Osteoblast (primary cell): ENCODE measurements at places on chromosomes 1 and 21.
A peak's percentile ranks its signal among the peaks of the same experiment; 100 is the strongest.

DNA sequence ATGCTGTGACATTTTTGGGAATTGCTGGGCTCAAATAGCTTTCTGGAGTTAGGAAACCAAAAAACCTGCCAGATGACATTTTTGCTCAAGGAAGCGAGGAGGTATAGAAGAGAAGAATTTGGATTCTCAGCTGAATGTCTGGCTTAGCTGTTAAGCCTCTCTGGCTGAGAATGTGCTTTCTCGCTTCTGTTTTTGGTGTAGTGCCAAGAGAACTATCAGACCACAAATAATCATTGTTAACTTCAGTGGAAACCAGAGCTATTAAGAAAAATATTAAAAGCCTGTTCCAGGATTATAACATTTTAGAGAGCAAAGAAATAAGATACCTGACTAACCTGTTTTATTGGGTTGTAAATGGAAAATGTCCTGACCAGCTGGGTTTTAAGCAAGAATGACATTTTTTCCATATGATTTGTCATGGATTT is 39.5 kb upstream of the DIPK1A start:
- DNase-seq, result no peak

DNA sequence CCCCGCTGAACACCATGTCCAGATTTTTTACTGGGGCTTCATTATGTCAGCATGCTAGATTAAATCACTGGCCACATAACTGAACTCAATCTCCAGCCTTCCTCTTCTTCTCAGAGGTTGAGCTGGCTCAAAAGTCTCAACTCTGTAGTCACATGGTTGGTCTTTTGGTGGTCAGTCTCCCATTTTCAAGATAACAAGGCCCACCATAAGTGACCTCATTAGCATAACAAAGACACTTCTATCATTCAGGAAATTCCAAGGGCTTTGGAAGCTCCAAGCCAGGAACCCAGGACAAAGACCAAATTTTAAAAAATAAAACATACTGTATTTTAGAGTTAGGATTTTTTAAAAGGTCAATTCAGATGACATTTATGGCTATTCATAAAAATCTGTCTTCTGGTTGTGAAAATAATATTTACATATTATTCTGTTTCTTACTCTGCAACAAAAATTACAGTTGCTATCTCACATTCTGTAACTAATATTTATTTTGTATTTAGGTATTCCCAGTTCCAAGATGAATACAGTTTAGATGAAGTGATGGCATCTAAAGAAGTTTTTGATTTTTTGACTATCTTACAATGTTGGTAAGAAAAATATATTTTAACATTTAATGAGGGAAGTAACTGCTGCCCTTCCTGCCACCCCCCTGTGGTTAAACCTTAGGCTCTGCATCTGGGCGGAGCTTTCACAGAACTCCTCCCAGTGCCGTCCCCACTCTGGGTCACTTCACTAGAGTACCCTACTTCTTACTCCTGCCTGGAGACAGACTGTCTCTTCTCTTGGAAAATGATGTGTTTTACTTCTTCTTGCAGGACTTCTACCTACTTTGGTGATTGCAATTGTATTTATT is 49.3 kb downstream of the SCP2 start:
- no peak for DNase-seq

GRCh38 chr1:1973716-1974642 is 29.6 kb downstream of the CFAP74 start:
- no peak for DNase-seq

GRCh38 chr21:43286196-43286595 is 117.4 kb downstream of the CRYAA start:
- DNase-seq, result no peak

DNA sequence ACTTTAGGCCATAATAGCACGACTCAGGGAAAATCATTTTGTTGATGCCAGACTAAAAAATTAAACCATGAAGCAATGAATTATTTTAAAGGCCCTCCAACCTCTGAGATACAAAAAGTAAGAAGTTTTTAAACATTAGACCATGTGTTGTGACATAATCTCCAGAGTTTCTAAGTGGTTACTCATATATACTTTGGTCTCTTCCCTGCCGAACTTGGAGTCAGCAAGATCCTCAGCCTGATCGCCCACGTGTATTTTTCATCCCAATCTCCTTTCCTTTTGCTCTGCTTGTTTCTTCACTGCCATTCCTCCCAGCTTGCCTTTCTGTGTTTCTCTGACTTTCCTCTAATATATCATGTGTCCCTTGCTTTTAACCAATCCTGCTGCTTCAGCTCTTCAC is 3.8 kb downstream of the ARV1 start:
- DNase-seq, result peak; percentile 62

DNA sequence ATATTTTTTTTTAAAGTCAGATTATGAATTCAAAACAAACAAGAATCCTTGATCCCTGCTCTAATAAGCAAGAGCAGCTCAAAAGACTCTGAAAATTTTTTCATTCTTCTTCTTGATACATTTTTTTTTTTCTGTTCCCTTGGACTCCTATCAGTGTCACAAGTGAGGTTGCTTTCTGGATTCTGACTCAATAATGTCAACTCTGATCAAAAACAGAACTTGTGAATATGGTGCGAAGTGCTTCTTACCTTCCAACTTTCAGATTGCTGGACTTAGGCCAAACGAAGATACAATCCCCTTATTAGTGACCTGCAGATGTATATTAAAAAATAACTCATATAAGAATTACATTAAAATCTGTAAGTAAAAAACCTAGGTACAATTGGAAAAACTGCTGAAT is 136.1 kb downstream of the GPATCH2 start:
- DNase-seq, result no peak

- DNase-seq, result no peak
These were observed 15.0 kb upstream of the VAMP4 start for GRCh38 chr1:171756856-171757255.

- no peak for DNase-seq
These were observed 283.9 kb downstream of the KCNT2 start for GRCh38 chr1:196324345-196324744.

- DNase-seq, result no peak
These were observed 17.6 kb downstream of the TNNT2 start for GRCh38 chr1:201359873-201360210.

DNA sequence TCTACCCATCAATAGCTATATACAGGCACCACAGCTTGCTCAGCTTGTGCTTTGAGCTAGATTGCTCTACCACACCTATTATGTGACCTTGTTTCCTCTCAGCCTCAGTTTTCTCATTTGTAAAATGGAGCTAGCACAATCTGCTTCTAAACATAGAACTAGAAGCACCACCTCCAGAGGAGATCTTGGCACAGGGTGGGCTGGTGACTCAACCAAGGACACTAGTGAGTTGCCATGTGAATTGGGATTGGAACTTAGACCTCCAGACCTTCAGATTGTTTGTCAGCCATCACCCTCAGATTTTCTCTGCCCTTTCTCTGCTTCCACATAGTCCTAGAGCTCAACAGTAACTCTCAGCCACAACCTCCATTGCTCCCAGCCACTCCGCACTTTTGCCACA is 3.0 kb upstream of the MACO1 start:
- DNase-seq, result no peak

DNA sequence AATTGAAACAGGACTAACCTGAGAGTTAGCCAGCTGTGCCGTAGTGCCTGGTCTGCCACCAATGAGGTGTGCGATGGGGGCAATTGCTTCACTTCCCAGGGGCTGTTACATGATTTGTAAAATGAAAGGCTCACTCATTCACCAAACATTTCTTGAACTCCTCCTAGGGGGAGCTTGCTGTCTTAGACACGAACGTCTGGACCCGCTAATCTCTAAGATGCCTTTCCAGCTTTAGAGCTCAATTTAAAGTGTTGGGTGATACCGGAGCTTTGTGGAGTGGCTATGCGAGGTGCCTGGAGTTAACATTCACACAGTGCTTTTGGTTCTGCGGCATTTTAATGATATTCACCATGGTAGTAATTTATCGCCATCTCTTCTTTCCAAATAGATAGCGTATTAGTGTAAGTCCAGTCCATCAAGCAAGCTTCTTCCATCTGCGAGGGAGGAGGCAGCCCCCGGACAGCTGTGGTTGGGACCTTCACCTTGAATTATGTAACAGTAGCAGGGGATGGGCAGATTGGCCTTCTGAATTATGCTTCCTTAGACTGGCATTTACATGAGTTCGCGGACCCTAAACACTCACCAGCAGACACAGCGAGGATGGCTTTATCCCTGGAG is 179.9 kb downstream of the ADSS2 start:
- DNase-seq, result no peak

- DNase-seq, result no peak
These were observed 5.6 kb downstream of the SLC5A9 start for GRCh38 chr1:48228156-48228555.

DNA sequence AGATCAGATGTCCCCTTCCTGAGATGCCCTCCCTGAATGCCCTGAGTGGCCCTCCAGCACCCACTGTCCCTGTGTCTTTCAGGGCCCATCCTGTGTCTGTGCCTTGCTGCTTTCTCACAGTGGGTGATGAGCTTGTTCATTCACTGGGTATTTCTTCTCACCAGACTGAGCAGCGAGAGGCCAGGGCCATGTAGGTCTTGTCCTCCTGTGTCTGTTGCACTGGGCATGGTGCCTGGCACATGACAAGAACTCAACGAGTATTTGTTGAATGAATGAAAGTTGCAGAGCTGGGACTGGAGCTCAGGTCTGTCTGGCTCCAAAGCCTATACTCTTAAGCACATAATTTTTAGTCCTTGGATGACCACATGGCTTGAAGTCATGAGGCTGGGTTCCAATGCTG is 93.8 kb downstream of the PTPRU start:
- DNase-seq, result no peak

DNA sequence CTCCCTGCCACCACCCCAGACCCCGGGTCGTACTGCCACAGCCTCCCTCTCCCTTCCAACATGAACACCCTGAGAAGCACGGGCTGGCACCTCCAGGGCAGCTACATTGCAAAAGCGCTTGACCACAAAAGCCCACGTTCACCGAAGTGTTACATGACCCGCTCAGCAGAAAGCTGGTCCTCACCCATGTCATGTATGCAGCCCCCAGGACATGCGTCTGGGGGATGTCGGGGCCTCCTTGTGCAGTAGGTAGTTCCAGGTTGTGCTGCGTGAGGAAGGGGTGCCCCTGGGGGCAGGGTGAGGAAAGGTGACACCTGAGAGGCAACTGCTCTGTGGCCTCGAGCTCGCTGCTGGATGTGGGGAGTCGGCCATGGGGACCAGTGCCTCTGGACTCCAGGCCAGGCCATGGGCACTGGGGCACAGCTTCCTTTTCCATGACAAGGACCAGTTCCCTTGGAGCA is 102.0 kb upstream of the C1orf174 start:
- peak; percentile 83 for DNase-seq

DNA sequence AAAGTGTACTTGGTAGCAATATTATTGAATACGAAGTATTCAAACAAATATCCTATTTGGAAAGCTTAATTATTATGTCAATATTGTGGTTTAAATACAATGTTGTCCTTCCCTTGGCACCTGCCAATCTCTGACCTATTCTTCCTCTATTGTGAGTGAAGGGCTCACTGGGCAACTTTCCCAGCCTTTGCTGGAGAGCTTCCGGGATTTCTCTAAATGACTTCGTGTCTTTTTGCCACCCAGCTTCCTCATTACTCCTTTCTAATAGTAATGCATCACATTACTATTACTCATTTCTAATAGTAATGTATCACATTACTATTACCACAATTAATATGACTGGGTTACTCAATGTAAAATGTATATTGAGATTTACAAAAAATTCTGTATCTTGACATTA is 880.6 kb downstream of the BRINP3 start:
- DNase-seq, result no peak

DNA sequence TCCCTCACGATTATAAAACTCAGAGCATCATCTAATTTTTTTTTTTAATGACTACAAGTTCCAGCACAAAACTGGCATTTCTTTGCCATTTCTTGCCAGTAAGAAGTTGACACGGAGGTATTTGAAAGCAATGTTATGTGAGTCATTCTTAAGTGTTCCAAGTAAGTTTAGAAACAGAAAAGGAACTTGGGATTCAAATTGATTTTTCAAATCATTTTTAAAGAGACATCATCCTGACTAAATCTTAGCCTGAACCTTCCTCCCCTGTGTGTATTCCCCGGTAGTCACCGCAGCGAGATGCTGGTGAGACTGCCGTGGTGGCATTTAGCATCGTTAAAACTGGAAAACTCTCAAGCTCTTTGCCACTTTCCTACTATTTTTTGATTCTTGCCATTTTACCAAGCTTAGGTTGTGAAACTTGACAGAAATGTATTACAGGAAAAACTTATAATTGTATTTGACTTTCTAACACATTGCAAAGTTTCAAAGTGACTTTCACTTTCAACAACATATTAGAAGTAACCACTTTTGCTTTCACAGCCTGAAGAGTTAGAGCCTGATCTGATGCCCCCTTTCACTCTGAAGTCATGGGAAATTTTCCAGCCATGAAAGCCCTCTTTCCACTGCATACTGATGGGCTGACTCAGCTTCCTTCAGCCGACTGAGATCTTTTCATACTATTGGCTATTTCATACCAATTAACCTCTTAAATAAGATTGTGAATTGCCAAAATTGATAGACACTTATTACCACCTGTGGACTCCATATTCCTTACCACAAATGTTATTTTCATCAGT is 61.4 kb downstream of the OLFML2B start:
- DNase-seq, result peak; percentile 93

DNA sequence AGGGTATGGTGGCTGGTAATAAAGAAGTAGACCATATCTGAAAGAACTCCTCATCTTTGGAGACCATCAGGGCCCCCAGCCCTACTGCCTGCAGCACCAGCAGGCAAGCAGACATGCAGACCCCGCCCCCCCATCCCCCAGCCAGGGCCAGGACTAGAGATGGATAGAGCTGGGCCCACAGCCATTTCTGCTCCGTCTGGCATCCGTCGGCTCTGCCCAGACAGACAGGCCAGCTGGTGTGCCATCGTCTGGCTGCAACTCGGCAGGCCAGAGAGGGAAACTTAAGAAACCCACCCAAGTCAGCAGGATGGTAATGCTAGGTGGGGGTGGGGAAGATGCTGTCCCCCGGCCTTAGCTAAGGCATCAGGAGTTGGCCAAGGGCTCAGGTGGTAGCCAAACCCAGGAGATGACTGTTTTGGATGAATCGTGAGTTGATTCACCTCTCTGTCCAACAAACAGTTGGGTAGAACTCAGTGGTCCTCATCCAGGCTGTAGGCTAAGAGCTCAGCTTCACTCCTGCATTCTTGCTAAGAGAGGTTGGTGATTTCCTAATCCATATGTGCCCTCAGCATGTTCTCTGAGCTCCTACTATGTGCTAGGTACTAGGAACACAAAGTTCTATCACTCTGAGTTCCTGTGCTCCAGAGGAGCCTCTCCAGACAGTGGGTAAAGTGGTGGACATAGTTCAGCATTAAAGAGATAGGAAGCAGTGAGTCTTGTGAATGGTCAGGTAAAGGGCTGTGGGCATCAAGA is 23.2 kb upstream of the TMEM222 start:
- DNase-seq, result peak; percentile 75

DNA sequence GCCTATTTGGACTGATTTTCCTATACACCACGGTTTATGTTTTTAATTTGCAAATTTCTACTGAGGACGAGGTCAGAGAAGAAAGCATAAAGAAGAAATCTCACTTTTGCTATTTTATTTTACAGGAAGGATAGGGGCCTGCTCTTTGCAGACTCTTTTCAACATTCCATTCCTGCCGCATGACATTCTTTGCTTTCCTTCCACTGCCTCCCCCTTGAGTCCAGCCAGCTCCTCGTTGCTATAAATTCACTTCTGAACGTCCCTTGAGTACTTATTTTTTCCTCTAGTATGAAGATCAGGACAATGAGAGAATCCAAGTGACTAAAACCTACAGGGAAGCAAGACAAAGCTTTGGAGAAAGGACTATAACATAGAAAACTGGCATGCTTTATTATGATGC is 53.4 kb upstream of the PTGFR start:
- peak; percentile 23 for DNase-seq
